Stimulated activated CD8-positive, alpha-beta memory T cell treated with anti-CD3 and anti-CD28 coated beads, Interleukin-4, amount 100 ng/mL, for 1 hour (primary cell): ENCODE measurements at places on chromosomes 1 and 21.

DNA sequence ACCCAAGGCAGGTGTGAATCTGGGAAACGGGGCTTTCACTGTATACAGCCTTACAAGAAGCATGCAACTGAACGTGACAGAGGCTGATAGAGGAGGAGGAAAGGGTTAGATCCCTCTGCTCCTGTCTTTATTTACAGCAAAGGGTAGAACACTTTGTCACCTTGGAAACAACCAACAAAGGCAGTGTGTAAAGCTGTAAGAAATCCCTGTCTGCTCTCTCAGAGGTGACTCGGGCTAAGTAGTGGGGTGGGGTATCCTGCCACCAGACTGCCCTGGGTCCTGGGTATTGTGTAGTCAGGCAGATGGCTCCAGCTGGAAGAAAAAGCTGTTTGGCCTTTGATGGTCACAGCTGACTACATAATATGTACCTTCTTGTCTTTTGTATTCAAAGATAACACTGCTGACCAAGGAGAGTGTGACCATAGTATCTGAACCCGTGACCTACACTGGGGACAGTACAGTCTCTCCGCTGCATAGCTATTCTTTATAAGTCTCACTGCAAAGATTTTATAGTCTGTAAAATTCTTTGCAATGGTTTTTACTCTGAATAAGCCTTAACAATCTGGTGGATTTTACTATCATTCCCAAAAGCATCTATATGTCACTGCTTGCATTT is 22.1 kb upstream of the POU2F1 start:
- no peak for DNase-seq

GRCh38 chr1:214496126-214496525 is 55.3 kb downstream of the PTPN14 start:
- DNase-seq, result no peak

DNA sequence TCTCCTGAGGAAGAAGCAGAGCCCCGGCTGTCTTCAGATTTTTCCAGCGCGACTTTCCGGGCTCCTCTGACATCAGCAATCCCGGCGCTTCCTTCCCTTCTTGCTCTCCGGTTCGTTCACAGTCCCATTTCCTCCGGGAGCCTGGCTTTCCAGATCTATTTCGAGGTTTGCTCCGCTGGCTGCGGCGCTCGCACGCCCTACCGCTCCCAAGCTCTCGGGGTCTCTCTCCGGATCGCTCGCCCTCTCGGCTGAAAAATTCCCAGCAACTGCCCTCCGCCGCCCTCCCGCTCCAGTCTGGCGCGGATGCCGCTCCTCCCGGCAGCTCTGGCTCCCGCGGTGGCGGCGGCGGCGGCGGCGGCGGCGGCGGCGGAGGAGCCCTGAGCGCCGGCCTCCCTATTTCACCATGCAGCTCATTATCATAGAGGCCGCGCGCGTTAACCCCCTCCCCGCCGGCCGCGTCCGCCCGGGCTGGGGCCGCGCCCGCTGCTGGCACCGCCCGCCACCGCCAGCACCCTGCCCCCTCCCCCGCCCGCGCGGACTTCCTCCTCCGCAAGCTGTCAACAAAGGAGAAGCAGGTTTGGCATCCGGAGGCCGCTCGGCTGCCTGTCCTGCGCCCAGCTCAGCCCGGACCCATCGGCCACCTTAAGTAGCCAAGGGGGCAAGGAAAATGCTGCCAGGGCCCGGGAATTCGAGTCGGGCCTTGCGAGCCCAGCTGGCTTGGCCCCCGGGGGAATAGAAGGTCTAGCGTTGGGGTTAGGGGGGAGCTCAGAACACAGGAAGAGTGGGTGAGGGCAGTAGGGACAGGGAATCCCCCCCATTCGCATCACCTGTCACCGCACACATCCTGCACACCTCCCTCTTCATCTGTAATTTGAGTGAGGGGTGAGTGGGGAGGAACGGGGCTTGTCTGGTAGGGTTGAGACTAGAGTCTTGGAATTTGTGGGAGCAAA is at the start of gene PLXNA2:
Gene PLXNA2, minus strand, starts transcription at position 418 of the 950 bp plus-strand sequence. CDS start 26,462 bp downstream, outside the sequence.
- no peak for DNase-seq

DNA sequence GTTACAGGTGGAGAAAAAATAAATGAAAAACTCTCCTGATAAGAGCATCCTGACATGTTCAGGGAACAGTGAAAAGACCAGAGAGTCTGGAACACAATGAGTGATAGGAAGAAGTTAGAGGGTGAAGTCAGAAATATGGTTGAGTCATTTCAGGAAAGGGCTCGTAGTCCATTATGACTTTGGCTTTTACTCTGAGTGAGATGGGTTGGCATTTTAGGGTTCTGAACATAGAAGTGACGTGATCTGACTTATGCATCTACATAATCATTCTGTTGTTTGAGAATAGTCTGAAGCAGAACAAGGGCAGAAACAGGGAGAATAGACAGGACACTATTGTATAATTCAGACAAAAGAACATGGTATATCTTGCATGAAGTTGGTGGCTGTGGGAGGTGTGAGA is 5.8 kb downstream of the HMCN1 start:
- no peak for DNase-seq

DNA sequence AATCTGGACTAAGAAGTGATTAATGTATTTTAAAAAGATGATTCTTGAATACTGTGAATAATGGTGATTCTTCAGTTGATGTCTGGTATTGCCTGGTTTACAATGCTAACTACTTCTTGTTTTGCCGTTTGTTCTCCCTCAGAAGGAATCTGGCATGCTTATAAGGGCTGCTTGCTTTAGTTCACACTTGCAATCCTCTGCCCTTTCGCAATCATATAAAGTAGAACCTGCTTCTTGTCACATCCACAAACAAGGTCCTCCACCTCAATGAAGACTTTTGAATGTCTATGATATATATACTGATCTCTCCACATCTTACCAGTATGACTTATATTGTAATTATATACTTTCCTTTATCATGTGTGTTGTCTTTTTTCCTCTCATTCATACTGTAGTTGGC is 92.6 kb downstream of the ADGRL4 start:
- DNase-seq, result no peak

- no peak for DNase-seq
Observed at GRCh38 chr1:172402878-172403569, 17.5 kb upstream of the C1orf105 start.

- DNase-seq, result no peak
Observed at GRCh38 chr21:44923480-44924084, 2.9 kb upstream of the ITGB2 start.

DNA sequence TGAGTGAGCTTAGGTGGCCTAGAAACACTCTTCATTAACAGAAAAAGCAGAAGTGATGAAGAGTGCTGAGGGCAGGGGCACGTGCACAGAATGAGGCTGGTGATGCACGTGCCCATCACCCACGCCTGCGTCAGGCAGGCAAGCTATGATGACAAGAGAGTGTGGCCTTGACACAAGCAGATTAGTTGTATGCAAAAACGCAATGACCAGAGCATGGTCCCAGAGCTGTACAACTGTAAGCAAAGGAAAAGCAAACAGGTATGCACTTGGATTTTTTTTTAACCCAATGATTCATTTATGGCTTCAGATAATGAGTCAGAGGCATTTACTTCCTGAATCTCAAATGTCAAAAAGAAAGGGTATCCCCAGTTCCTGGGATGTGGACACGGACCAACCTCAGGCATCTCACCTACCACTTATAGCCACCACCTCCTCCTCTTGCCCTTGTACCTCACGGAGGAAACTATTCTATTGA is 9.1 kb upstream of the TMEM61 start:
- DNase-seq, result no peak

GRCh38 chr1:47674189-47674588 is 236.3 kb downstream of the FOXD2 start:
- DNase-seq, result no peak

DNA sequence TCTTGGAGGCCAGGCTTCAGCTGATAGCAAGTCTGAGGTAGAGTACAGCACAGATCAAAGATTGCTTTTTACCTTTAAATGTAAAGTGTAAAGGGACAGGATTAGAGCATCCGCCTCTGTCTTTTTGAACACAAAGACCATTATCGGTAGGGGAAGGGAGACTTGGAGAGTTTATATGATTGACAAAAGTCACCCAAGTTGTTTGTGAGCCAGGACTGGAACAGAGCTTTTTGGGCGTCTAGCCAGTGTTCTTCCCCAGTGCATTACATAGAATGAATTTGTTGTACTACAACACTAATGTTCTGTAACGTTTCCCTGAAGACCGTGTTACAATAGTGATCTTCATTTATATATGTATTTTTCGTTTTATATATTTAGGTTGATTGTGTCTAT is 9.3 kb upstream of the PIGC start:
- DNase-seq, result no peak
